T-helper 2 cell treated with Interferon-gamma antibody and Interleukin-4, amounts not matched to agents 5 μg/mL and 100 μg/mL, for 36 hours (primary cell): ENCODE measurements at places on chromosomes 2 and 18.
A peak's percentile ranks its signal among the peaks of the same experiment; 100 is the strongest.

- DNase-seq, result no peak
Measured at GRCh38 chr2:20677301-20678085, 10.5 kb downstream of the GDF7 start.

- DNase-seq, result no peak
Measured at GRCh38 chr18:2281523-2282199, 289.6 kb downstream of the METTL4 start.

- DNase-seq, result no peak
Measured at GRCh38 chr2:43323857-43324256, 97.5 kb upstream of the ZFP36L2 start.

DNA sequence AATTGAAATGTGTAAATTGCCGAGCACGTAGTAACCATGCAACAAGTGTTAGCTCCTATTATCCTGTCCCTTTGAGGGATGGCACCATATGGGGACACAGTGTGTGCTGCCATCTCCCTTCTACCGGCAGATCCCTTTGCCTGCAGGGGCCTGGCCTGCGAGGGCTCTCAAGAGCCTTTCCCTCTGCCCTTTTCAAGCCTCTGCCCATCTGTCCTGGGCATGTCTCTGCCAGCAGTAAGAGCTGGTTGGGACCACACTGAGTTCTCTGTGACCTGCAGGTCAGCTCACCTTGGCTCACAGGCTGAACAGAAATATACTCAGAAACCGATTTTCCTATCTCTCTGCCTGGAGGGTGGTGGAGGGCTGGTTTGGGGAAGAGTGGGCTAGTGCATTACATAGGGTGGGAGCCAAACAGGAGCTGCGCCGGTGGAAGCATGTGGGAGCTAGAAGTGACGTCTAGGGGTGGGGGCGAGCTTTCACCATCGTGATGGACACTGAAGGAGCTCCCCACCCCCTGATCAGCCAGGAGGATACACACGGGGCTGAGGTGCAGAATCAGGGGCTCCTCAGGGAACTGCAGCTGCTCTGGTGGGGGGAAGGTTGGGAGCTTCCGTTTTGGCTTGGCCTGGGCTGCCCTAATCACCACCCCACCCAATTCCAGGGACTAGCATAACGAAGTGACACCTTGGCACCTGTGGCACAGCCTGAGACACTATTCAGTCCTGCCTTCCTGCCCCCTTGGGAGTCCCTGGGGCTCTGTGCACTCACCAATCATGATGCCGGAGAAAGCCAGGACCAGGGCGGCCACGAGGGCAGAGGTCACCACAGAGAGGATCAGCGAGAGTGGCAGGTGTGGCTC lies 109.7 kb downstream of the CLIP4 start:
- DNase-seq, result no peak

GRCh38 chr18:44452346-44452745 lies 228.3 kb upstream of the SETBP1 start:
- no peak for DNase-seq

GRCh38 chr2:201237486-201238123 lies 22.7 kb upstream of the CASP8 start:
- DNase-seq, result no peak

- no peak for DNase-seq
Measured at GRCh38 chr18:46859855-46860254, 57.5 kb downstream of the PIAS2 start.

GRCh38 chr18:69948919-69949537 lies 1.4 kb upstream of the CD226 start:
- peak; percentile 79 for DNase-seq

DNA sequence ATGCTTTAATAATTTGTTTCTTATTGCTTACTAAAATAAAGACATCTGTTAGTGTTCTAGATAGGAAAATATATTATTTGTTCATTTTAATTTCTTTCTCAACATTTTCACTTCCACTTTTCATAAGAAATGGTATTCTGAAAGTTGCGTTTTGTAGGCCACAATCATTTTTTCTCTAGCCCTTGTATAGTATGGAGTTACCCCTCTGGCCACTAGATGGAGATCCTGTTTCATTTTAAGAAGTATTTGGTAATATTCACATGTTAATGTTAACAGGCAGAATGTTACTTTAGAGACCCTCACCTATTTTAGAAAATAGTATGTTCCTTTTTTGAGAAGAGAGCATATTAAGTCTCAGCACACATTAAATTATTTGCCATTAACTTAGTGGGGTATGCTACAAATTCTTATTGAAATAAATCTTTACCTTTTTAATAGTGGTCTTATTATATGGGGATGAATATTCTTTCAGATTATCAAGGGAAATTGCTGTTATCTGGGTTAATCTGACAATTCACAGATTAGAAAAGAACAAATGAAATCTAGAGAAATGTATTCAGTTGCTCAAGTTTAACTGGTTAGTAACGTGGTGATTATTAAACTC lies 73.9 kb upstream of the TTC27 start:
- DNase-seq, result no peak

- no peak for DNase-seq
Measured at GRCh38 chr2:63049211-63049969, 1.2 kb upstream of the OTX1 start.

DNA sequence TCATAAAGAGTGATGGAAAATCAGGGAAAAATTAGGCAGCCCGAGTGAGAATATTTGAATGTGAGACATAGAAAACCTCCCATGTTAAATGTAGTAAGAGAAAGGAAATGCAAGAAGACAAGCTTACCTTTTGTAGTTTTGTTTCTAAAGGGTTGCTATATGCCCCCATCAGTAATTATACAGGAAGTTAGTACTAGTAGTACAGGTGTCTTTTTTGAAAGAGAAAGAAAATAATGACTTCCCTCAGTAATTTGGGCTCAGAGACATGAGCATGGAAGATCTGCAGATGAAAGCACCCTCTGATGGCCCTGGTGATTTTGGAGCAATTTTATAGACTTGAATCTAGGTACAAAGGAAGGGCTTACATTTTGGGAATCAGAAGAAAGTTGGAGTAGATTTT lies 80.8 kb downstream of the RHBDD1 start:
- no peak for DNase-seq

DNA sequence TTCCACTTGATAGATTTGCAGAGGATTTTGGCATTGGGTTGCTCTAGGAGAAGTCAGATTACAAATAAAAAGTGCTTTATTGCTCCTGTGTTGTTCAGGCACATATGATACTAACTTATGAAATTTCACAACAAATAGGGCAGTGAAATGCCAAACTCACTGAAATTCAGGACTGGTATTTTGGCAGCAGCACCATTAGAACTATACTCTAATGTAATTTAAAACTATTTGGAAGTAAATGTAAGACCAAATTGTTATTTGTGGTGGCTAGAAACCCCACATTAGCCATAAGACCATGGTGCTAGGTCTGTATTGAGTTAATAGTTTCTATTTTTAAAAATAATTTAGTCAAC lies 57.2 kb downstream of the SPTBN1 start:
- no peak for DNase-seq

DNA sequence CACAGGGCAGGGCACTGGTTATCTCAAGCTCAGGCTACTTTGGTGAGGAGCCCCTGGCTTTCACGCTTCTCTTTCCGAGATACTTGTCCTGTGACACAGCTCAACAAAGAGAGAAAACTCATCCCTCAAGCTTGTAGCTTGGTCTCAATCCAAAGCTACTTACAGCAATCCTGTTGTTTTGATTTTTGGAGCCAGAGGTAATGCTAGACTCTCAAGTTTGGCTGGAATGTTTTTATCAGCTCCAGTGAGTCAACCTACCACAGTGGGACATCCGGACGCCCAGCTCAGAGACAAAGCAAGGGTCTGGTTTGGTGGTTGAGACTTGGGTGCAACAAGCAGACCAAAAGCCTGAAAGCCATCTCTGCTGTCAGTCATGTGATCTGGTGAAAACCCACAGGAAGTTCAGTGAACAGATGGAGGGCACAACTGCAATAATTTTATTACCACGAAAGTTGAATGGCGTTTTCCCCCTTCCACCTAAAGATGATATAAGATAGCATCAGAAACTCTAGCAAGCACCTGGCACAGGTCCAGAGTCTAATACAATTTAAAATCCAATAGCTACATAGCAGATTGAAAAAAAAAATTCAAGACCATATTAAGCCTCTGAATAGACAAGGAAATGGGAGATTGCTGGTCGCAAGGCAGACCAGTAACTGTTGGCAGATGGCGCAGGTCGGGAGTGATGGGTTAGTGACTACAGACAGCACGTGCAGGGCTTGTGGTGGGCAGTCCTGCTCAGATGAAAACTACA lies 102.3 kb upstream of the SMAD7 start:
- DNase-seq, result no peak

GRCh38 chr18:75358928-75359327 lies 68.6 kb downstream of the SMIM21 start:
- no peak for DNase-seq

- DNase-seq, result no peak
Measured at GRCh38 chr2:20653695-20654534, 3.0 kb upstream of the HS1BP3 start.

GRCh38 chr2:109637749-109638570 lies 23.8 kb downstream of the SOWAHC start:
- DNase-seq, result no peak

GRCh38 chr2:40436093-40436475 lies 15.8 kb downstream of the SLC8A1 start:
- DNase-seq, result no peak

GRCh38 chr18:12625241-12625640 lies 32.7 kb downstream of the SPIRE1 start:
- no peak for DNase-seq

- DNase-seq, result no peak
Measured at GRCh38 chr18:50286391-50287027, 983 bp downstream of the CXXC1 start.

GRCh38 chr2:183729380-183729779 lies 605.1 kb downstream of the NUP35 start:
- no peak for DNase-seq

- DNase-seq, result no peak
Measured at GRCh38 chr2:11629851-11630250, 40.1 kb downstream of the NTSR2 start.

- DNase-seq, result no peak
Measured at GRCh38 chr2:27400348-27401135, 8.8 kb downstream of the PPM1G start.

GRCh38 chr18:61535401-61535800 lies 202.2 kb downstream of the CDH20 start:
- DNase-seq, result no peak

- no peak for DNase-seq
Measured at GRCh38 chr18:6257950-6258349, 156.8 kb downstream of the L3MBTL4 start.

DNA sequence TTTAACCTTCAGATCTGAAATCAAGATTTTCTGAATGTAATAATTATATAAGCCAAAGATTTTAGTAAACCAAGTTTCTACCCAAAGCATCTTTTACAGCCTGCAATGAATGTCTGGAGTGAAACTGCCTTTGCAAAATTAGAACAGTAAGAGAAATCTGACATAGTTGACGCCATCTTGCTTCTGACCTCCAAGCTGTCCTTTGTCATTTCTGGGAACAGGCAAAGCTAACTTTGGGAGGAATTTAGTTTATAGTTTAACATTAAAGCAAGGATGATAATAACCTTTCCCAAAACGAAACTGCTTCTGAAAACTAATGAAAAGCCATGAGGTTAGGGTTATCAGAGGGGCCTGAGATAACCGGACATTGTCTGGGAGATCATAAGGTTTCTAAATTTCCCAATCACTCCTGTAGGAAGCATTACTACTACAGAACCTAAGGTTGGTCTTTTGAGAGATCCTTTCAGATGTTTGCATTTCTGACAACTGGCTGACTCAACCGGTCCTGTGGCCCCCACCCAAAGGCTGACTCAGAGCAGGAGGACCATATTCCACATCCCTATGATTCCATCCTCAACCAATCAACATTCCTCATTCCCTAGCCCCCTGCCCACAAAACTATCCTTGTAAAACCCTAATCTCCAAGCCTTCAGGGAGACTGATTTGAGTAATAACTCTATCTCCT lies 124.5 kb downstream of the TMEM131 start:
- DNase-seq, result no peak

GRCh38 chr2:139850254-139850890 lies 1070.2 kb upstream of the NXPH2 start:
- no peak for DNase-seq

DNA sequence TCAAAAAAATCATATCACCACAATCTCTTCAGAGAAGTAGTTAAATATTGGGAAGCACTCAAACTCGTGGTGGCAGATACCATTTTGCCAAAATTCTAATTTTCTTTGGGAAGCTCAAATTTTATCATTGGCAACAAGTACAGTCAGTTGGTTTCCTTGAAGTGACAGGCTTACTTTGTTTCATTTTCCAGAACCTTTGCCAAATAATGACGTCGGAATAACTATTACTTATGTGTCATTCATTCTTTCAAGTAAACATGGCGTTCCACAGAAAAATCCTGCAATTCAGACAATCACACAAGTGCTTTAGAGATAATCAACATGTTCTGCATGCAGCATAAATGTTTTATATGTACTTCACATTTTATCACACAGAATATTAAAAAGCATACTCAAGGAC lies 5.4 kb downstream of the TTLL4 start:
- DNase-seq, result no peak

- no peak for DNase-seq
Measured at GRCh38 chr2:232539298-232540231, at the start of gene CHRNG. Gene CHRNG (plus strand): TSS chr2:232539692. CDS start chr2:232539748, 56 bp downstream.

GRCh38 chr18:47917923-47918610 lies 12.4 kb downstream of the SMAD2 start:
- no peak for DNase-seq

DNA sequence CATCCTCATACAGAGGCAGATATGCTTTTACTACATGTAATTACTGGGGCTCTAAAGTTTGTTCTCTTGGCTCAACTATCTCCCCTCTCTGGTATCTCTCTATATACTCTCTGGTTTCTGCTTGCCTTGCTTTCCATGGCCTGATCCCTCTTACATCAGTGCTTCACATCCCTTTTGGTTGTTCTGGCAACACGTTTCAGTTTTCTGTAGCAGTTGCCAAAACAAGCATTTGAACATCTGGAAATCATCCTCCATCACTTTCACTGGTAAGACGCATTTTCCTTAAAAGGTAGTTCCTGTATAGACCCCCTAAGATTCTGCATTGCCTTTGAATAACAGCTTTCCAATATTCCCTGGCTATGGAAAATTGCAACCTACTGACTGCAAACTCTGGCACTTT lies 25.9 kb downstream of the COL5A2 start:
- DNase-seq, result no peak

DNA sequence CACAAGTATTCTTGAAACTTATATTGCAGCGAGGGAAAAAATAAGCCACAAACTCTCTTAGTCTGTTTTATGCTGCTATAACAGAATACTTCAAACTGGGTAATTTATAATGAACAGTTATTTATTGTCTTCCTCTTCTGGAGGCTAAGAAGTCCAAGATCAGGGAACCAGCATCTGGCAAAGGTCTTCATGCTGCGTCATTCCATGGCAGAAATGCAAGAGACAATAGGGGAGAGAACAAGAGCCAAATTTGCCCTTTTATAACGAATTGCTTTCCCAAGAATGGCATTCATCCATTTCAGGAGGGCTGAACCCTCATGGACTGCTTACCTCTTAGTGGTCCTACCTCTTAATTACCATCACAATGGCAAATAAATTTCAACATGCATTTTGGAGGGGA lies 46.5 kb downstream of the MAPRE2 start:
- no peak for DNase-seq
